Right ventricle myocardium inferior (tissue), 1 donor: ENCODE measurements at places on chromosomes 2 and 18. TPM values are rescaled to one million over a fixed set of nuclear protein-coding genes. Genes with fewer than 3 reads are reported as not detected.

DNA sequence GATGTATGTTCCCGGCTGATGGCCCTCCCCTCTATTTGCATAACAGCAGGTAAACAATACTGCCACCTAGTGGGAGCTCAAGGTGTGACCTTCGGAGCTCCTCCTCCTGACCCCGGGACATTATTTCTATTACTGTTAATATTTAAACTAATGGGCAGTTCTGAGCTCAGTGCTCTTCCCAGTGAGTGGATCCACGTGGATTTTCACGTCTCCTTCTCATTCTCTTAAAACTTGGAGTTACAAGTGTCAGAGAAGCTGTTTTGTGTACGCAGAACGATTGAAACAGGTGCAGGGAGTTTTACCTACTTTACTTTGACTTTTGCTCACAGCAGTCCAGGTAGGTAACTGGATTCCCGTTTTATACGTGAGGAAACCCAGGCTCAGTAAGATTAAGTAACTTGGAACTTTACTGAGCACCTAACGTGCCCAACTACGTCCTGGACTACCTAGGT lies 127.3 kb downstream of the PRKCE start:
- no peak for DNase-seq

DNA sequence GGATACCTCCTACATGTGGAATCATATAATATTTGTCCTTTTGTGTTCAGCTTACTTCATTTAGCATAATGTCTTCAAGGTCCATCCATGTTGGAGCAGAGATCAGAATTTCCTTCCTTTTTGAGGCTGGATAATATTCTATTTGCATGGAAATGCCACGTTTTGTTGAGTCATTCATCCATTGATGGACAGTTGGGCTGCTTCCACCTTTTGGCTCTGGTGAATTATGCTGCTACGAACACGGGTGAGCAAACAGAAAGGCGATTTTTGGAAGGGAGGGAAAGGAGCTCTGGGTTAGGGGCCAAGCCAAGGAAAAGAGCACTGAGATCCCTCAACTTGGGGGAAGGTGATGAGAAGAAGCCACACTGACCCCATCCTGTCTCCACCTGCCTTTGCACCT lies 260.5 kb downstream of the TNS1 start:
- no peak for DNase-seq

DNA sequence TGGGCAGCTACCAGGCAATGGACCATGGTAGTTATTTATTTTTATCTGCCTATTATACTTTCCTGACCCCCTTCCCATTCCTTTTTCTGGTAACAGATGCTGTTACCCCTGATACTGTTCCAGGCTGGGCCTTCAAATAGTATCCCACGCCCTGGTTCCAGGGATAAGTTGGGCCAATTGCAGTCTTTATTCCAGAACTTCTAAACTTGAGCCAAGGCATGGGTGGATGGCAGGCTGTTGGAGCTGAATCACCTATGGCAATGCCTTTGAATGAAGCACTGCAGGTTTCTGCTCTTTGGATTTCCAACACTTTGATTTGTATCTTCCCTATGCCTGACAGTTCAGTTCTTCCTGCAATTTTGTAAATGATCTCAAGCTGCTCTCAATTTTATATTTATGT lies 99.2 kb upstream of the LHCGR start:
- DNase-seq, result no peak

GRCh38 chr2:105290981-105291660 lies 38.4 kb downstream of the TGFBRAP1 start:
- DNase-seq, result no peak

The ARHGAP25 gene
- 9.4 TPM for total RNA-seq

The HIBCH gene
- total RNA-seq, result 21.2 TPM

DNA sequence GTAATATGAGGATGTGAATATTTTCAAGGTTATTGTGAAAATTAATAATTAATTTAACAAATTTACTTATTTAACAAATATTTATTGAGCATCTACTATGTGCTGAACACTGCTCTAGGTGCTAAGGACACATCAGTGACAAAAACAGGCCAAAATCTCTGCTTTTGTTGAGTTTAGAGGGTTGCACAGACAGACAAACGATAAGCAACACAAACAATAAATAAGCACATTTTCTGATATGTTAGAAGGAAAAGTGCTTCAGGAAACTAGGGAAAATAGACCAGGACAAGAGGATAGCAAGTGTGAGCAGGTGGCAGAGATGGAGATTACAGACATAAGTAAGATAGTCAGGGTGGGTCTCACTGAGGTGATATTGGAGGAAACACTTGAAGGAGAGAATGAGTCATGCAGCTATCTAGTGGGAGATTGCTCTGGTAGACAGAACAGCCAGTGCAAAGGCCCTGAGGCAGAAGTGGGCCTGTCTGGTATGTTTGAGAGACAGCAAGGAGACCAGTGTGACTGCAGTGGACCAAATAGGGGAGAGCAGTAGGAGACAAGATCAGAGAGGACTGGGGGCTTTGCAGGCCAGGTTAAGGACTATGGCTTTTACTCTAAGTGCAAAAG lies 38.3 kb downstream of the SFXN5 start:
- DNase-seq, result no peak

The ALK gene
- 0.08 TPM for total RNA-seq

DNA sequence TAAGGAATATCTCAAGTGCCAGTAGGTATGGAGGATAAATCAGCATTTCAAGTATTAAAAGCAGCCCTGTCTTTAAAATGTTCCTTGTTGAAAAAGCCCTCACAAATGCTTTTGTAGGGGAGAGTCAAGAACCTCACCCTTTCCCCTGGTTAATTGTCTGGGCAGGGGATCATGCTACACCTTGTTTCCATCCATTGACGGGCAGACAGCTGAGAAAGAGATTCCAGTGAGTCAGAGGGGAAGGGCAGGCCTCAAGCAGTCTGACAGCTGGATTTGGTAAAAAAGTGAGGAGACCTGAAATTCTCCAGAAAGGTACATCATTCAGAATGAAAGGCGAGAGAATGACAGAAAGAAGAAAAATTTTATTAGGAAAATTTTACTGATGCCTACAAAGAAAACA lies 203.2 kb upstream of the CYP26B1 start:
- no peak for DNase-seq

The CGREF1 gene
- total RNA-seq, result 0.84 TPM

GRCh38 chr18:27991391-27991790 lies 185.5 kb downstream of the CDH2 start:
- DNase-seq, result no peak

DNA sequence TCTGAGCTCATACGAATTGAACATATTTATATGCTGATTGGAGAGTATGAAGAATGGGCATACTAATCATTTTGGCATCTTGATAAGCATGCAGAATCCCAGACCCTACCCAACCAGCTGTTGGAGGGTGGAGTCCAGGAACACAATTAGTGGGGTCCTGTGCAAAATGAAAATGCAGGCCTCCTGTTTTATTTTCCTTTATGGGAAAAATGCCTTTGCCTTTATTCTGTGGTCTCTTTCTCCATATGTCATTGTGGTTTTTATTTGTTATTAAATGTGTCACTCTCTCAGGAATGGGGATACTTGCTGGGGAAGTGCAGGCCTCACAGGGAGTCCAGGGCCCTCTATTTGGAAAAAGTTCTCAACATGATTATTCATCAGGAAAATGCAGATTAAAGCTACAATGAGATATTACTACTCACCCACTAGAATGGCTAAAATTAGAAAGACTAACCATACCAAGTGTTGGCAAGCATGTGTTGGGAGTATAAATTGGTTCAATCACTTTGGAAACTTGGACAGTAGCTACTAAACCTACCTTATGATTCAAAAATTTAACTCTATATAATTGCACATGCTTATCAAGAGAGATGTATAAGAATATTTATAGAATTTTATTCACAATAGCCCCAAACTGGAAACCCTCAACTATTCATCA lies 223.1 kb upstream of the FBXO11 start:
- no peak for DNase-seq

GRCh38 chr2:10252224-10252623 lies 50.5 kb upstream of the HPCAL1 start:
- no peak for DNase-seq

The DSC3 gene
- 0.08 TPM for total RNA-seq

The SERPINB13 gene
- not detected for total RNA-seq

GRCh38 chr2:237298151-237299118 lies 115.5 kb downstream of the COL6A3 start:
- DNase-seq, result no peak

The RBM45 gene
- total RNA-seq, result 5.6 TPM

GRCh38 chr2:223051693-223052289 lies at the start of gene KCNE4:
Gene KCNE4, plus strand, starts transcription at chr2:223052190. Its CDS starts 641 bp downstream, at chr2:223052831.
- DNase-seq, result no peak

The ANKZF1 gene
- 26.6 TPM for total RNA-seq

- no peak for DNase-seq
These were observed 52.2 kb downstream of the EIF5B start for GRCh38 chr2:99389371-99389770.

DNA sequence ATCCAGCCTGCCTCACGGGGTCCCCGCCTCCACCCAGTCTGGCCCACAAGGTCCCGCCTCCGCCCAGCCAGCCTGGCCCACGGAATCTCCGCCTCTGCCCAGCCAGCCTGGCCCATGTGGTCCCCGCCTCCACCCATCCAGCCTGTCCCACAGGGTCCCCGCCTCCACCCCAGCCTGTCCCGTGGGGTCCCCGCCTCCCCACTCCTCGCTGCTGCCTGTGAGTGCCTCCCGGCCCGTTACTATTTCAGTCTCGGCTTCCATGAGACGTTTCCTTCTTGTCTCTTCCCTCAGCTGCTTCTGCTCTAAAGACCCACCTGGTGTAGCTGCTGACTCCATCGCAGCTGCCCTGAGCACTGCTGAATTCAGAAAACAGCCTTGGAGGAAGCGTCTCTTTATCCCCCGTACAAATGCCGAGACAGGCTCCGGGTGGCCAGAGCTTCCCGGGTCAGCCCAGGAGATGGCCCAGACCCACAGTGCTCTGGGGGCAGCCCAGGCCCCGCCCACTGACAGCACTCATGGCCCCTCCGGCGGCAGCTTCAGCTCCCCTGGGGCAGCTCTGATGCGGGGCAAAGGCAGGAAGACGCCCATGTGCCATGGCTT lies 69.8 kb downstream of the NFATC1 start:
- no peak for DNase-seq

- DNase-seq, result no peak
These were observed 194.1 kb downstream of the SMAD7 start for GRCh38 chr18:48756511-48757226.

The ERICH2 gene
- not detected for total RNA-seq

DNA sequence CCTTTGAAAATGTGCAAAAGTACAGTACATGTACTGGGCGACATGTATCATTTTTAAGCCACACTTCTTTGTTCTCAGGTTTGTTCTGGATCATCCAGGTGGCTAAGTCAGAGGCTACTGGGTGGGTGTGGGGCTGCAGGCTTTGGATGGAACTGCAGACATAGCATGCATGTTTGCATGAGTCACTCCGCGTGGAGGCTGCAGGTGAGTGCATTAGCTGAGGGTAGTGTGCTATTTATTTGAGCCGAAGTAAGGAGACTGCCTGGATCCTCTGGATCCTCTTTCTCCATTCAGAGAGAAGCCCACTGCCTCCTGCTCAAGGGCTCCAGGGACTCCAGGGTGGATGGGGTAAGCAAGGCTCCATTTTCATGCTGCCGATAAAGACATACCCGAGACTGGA lies 9.4 kb upstream of the NEURL3 start:
- no peak for DNase-seq

The CAPN14 gene
- 0.35 TPM for total RNA-seq

- peak; percentile 74 for DNase-seq
These were observed 43.3 kb upstream of the ZFP36L2 start for GRCh38 chr2:43269706-43270105.

GRCh38 chr2:26396734-26397298 lies 4.9 kb upstream of the DRC1 start:
- DNase-seq, result no peak

The GKN2 gene
- total RNA-seq, result not detected

GRCh38 chr2:240232961-240233884 lies 92.8 kb upstream of the OTOS start:
- peak; percentile 89 for DNase-seq

GRCh38 chr2:194363878-194364277 lies 1293.1 kb upstream of the SLC39A10 start:
- DNase-seq, result no peak

DNA sequence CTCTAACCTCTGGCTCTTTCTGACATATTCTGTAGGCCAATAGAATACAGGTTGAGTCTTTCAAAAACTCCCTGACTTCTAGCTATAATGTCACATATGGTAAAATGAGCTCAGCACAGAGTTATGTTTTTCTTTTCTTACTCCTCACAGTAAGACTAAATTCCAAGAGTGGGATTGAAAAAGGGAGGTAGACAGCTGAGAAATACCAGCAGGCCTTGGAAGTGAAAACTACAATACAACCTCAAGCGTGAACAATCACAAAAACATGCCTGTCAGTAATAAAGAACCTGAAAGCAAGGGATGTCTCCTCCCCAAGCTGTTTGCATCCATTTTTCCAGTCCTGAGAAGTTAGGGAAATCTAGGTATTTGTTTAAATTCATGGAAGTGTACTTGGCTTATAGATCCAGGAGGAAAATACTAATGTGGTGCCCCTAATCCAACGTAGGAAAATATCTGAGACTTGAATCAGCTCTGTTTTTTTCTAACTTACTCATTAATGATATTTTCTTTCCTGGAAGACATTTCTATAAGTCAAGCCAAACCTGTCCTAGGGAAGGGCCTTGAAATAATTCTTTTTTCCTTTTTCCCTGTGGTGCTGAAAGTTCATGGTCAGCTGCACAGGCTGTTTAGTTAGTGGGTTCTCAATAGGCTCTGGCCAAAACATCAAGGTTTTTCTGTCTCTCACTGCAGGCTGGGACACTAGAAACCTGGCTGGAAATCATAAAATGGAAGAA lies 167.9 kb upstream of the SPATS2L start:
- no peak for DNase-seq

The GNLY gene
- total RNA-seq, result 3.4 TPM

The CRYGD gene
- not detected for total RNA-seq

- DNase-seq, result no peak
These were observed 144.7 kb upstream of the ITGA4 start for GRCh38 chr2:181312515-181312927.

The SPAST gene
- 9.9 TPM for total RNA-seq

DNA sequence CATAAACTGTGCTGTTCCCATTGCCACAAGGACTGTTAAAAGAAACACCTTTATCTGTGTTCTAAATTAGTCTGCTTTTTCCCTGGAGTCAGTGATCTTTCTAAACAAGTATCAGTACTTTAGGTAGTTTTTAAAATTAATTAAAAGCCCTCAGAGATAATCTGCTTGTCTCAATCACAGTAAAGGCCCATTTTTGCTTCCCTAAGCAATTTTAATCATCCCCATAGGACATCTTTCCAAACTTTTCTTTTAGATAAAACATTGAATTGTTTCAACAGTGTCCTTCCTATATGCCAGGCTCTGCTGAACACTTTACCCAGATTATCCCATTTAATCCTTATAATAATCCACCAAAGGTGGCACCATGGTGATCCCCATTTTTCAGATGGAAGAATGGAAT lies 3.9 kb downstream of the ERICH2 start:
- DNase-seq, result no peak

DNA sequence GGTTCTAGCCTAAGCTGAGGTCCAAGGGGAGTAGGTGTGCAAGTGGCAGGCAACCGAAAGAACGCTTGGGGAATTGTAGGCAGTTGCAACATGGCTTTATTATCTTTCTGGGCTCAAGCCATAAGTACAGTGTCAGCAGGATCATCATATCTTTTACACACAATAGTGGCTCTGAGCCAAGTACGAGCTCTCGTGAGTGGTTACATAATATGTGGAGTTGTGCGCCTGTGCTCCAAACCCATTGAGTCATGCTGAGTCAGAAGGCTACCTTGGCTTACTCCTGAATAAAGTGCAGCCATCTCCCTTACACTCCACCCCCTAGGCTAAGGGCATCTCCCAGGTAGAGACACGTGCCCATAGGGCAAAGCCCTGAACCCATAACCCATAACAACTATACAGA lies 233.9 kb downstream of the SATB2 start:
- no peak for DNase-seq
